ENCODE measurements at places on chromosomes 6 and 20.

DNA sequence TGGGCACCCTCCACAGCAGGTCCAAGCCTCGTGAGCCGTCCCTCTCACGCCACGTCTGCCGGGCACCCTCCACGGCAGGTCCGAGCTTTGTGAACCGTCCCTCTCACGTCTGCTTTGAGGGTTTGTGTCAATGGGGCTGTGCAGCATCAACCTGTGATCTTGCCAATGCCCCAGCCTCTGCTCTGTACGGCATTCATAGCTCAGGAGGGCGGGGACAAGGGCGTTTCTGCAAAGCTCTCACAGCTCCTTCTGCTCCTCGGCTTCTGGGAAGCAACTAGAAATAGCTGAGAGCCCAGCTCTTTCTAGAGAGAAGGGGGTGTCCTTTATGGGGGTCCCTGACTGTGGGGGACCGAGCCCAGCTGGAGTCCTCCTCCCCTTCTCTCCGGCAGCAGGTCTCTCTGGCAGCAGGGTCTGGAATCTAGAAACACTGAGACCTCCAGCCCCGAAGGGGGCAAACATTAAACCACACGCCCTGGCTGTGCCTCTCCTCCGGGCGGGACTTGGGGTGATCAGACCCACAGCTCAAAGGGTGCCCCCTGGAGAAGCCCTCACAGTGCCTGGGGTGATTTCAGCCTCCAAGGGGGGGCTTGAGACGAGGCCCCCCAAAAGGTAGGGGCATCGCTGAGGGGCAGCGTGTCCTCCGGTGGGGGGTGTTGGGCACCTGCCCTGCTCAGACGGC lies 41.2 kb upstream of the CHRNA4 start:
- no peak for DNase-seq

DNA sequence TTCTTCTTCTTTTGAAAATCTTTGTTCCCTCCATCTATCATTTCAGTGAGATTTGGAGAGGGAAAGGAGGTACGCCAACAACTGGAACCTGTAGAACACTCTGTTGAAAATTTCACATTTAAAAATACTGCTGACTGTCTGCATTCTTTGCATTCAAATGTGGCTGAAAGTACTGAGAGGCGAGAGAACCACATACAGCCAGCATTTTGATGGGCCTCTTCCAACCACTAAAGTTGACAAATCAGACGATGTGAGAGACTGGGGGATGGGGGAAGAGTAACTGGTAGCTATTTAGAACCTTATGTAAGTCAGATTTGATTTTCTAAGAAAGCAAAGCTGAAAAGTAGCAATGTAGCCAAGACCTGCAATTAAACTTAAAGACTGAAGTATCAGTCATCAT lies 77.5 kb downstream of the FKBP5 start:
- no peak for DNase-seq

- no peak for DNase-seq
Observed at GRCh38 chr20:24832518-24832917, 116.6 kb upstream of the CST7 start.

DNA sequence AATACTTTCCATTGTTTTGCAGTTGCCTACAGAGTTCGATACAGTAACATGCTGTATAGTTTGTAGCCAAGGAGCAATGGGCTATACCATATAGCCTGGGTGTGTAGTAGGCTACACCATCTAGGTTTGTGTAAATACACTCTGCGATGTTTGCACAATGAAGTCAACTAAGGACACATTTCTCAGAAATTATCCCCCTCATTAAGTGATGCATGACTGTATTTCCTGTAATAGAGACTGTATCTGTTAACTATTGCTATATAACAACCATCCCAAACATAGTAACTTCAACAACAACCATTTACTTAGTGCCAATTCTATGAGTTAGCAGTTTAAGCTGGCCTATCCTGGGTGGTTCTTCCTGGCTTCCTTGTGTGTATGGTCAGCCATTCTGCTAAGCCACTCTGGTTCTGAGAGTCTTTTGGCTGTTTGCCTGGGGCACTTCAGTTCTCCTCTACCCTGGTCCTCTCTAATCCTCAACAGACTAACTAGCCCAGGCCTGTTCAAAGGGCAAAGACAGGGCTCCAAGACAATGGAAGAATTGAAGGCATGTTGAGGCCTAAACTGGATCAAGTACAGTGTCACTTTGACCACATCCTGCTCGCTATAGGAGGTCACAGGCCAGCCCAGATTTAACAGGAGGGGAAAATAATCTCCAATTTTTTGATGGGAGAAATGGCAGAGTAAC lies 124.0 kb downstream of the PLCB1 start:
- no peak for DNase-seq

DNA sequence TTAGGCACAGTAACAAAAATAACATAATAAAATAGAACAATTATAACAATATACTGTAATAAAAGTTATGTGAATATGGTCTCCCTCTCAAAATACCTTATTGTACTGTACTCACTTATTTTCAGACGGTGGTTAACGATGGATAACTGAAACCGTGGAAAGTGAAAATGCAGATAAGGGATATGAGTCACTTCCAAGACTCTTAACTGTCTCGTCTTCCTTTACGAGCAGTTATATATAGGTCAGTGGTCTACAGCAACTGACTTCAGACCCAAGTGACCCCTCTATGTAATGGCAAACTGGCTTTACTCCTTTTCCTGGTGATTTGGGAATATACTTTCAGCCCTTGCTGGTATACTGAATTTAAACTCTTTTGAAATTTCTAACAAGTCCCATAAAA lies 261.4 kb downstream of the SLC35F1 start:
- DNase-seq: no peak

DNA sequence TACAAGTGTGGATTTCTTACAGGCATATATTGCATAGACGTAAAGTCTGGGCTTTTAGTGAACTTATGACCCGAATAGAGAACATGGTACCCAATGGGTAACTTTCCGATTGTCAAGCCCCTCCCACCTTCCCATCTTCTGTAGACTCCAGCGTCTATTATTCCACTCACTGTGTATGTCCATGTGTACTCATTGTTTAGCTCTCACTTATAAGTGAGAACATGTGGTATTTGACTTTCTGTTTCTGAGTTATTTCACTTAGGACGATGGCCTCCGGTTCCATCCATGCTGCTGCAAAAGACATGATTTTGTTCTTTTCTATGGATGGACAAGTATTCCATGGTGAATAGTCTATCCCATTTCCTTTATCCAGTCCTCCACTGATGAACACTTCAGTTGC lies 306.4 kb downstream of the CD83 start:
- DNase-seq: no peak
